ENCODE measurements at places on chromosomes 13 and 19.

DNA sequence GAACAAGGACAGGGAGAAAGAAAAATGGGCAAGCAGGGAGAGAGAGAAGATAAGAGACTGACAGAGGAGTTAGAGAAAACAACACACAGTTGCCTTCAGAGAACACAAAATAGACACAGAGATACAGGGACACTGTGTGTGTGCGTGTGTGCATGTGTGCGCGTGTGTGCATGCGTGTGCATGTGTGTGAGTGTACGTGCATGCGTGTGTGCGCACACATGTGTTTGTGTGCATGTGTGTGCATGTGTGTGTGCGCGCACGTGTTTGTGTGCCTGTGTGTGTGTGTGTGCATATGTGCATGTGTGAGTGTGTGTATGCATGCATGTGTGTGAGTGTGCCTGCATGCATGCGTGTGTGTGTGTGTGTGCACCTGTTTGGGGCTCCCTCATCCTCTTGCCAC, 5.9 kb upstream of the PLAUR start:
- no peak for DNase-seq

- DNase-seq: no peak
Measured at GRCh38 chr13:72849571-72849970, 67.6 kb downstream of the PIBF1 start.

GRCh38 chr13:91902291-91902690, 503.9 kb downstream of the GPC5 start:
- DNase-seq: no peak

GRCh38 chr19:16544473-16545231, 2.4 kb upstream of the CHERP start:
- DNase-seq: no peak

- no peak for DNase-seq
Measured at GRCh38 chr19:3625996-3626472, 556 bp downstream of the CACTIN start.

DNA sequence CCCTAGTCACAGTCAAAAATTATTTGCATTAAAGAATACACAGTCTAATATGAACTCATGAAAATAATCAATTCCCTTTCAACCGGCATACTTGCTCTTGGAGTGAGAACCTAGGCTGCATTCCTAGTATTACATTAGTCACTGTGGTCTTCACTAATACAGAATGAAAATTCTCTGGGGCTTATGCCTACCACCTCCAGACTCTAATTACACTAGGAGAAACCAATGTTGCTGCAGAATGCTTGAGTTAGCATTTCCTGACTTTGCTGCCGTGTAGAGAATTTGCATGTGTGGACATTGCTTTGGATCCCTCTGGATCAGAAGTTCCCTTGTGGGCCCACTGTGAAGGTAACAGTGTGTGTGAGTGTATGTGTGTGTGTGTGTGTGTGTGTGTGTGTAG, 87.8 kb downstream of the CCNA1 start:
- no peak for DNase-seq

- no peak for DNase-seq
Measured at GRCh38 chr13:23087880-23088279, 92.9 kb upstream of the SGCG start.

DNA sequence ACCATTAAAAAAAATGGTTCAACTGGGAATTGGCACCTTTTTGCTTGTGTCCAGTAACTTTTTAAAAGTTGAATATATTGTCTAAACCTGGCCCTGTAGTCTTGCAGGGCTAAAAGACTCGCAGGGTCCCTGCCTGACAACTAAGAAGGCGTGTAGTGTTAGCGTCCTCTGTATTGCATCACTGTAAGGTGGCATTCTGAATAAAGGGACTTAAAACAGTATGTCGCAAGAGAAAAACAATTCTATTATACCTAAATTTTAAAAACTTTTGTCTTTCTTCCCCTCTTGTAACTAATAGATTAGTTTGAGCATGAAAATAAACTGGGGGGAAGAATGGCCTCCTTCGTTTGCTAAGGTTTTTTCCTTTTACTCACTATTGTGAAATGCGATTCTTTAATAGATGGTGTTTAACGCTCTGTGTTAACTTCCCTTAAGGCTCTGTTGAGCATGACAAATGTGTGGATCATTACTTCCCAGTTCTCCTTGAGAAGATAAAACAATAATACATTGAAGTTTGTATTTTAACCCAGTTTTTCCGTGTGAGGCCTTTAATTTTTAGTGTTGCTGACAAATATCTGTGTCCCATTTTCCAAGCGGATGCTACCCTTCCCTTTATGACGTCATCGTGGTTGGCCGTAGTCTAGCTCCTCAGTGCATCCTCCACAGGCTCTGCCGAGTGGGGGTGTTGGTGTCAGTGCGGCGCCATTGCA, 134.6 kb downstream of the KATNAL1 start:
- no peak for DNase-seq

DNA sequence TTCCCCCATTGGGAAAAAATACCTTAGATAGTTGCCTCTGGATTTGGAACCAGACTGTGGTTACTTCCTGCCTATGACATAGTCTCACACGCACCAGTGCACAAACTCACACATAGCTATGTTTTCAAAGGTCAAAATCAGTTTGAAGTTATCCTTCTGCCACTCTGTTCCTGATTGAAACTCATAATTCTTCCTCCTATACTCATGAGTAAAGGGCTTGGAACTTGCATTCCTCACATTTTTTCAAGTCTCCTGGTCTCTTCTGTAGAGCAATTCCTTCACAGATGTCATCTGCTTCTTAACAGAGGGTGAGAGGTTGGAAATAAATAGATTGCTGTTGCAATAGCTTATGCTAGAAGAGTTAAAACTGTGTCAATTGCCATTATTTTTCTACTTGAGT, 18.6 kb upstream of the POSTN start:
- no peak for DNase-seq

- DNase-seq: no peak
Measured at GRCh38 chr19:6663236-6664201, 6.4 kb downstream of the TNFSF14 start.

DNA sequence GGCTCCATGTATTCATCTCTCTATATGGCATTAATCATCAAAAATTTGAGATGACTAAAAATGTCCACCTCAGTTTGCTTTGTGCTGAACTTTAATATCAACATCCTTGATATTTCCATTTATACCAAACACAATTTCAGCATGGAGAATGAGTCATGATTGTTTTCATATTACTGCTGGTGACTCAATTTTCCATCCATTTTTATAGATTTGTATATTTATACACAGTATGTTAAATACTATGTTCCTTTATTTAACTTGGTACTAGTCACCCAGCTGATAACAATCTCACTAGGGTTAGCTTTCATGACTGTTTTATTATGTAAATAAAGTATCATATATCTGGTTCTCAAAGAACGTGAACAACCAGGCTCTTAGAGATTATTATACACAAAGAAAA, 1255.1 kb downstream of the SLITRK1 start:
- DNase-seq: no peak

GRCh38 chr19:28065026-28065425, 1147.9 kb downstream of the UQCRFS1 start:
- no peak for DNase-seq

DNA sequence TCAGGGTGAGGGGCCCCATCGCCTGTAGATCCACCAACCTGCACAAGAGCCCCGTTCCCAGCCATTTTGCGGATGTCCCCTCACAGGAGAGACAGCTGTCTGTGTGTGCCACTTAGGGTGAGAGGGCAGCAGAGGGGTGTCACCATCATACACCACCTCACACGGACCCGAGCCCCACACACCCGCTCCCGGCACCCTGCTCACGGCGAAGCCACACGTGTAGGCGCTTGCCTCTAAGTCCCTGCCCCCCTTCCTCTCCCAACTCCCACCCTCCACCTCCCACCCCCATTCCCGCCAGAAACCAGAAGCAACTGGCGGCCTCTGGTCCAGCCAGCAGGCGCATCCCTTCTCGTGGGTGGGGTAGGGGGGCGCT, 4.0 kb upstream of the DPF1 start:
- DNase-seq: no peak

GRCh38 chr19:5826531-5827341, 12.8 kb downstream of the FUT6 start:
- DNase-seq: no peak

DNA sequence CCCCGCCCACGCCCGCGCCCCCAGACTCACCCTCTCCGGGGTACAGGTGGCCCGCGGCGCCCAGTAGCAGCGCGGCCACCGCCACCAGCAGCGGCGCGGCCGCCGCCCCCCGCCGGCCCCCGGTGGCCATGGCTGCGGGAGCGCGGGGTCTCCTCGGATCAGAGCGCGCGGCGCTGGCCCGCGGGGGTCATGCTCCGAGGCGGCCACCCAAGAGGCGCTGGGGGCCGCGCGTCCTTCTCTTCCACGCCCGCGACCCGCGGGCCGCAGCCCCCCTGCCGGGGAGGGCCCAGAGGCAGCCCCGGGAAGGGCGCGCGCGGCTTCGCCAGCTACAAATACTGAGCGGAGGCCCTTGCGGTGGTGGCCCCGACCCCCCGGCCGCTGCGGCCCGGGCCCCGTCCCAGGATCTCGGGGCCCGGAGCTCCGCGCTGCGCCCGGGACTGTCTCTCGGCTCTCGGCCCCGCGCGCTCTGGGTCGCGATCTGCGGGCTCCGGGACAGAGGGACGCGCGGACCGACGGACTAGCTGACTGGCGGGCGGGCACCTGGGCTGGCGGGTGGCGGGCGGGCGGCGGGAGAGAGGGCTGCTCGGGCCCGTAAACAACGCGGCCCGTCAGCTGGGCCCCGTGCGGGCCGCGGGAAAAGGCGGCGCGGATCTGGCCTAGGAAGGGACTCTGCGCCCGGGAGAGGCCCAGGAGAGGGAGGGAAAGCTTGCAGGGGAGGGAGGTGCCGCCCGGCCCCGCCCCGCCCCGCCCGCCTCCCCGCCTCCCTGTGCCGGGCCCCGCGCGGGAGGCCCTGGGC, at the start of gene INSR:
INSR (minus strand) TSS at position 653 of the 796 bp plus-strand sequence; CDS start at position 130, 523 bp downstream.
- peak; percentile 49 for DNase-seq

DNA sequence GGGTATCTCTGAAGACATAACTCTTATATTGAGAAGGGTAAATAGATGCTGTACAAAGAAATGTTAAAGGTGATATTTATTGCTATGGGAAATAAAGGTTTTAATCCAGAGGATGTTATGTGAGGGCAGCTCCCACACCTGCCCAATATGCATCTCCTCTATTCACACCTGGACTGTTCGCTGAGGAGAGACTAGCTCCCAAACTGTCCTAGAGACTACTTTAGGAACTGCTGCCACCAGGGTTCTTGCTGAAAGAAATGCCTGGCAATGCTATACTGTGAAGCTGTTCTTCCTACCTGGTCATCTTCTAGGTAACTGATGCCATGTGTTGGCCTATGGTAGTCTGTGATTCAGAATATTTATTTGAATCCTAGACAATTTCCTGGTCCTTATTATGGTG, 1421.5 kb upstream of the SPRY2 start:
- no peak for DNase-seq

- DNase-seq: no peak
Measured at GRCh38 chr19:46390121-46390858, 23.1 kb downstream of the CCDC8 start.

DNA sequence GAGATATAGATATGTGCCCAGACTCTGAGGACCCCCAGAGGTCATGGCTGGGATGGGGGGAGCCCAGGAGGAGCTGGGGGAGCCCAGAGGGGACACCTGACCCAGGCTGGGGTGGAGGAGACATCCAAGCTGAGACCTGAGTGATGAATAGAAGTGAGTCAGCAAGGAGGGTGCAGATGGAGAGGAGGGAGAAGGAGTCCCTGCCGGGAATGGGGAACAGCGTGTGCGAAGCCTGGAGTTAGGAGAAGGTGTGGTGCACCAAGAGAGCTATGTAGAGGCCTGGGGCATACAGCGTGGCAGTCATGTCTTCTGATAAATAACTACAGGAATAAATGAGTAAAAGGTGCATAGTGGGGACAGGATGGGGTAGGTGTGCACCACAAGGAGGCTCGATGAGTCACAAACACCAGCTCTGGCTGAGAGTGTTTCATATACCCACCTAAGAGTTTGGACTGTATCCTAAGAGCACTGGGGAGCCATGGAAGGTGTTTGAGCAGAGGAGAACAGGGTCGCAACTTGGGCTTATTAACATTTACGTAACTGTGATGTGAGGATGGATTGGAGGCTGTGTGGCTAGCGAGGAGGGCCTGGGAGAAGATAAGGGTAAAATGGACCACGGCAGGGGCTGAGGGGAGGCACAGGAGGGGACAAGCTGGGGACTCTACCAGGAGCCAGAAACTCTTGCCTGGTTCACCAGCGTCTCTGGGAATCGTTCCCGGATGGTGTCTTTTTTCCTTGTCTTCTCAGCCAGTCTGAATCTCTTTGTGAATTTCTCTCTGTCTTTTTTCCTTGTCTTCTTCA, 1.4 kb downstream of the CEACAM18 start:
- DNase-seq: no peak

DNA sequence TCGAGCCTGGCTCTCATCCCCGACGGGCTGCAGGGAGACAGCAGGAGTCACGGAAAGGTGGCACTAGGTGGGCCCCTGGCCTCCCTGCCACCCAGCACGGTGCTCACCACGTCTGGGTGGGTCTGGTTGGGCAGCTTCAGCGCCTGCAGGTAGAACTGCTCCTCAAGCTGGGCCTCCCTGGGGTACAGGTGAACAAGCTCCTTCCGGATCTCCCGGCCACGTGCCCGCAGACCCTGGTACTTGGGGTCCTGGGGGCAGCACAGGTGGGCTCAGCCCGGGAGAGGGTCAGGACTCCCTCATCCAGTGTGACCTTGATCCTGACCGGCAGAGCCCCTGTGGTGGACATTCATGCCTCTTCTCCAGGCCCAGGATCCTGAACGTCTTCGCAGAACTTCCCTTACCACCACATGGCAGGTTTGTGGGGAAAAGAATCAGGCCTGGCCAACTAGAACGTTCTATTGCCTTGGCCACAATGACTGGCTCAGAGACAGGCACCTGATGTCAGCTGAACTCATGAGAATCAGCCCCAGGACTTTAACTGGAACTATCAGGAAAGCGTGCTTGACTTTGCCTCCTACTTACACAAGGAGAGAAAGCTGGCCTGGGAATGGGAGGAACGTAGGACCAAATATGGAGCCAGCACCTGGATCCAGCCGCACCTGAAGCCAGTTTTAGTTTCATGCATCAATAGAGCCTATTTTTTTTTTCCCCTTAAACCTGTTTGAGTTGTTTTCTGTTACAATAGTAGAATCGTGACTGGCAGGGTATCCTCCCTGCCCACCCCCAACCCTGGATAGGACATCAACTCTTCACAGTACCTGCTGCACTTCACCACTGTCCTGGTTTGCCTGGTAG, 8.9 kb downstream of the SARS2 start:
- no peak for DNase-seq

- DNase-seq: no peak
Measured at GRCh38 chr19:19744641-19745040, 11.7 kb upstream of the ZNF14 start.

Data from stimulated activated CD4-positive, alpha-beta T cell treated with anti-CD3 and anti-CD28 coated beads, TNF-alpha, amount 100 ng/mL, for 1 hour (primary cell).